ENCODE measurements at places on chromosomes 2 and 18.

GRCh38 chr2:192247456-192247855 is 52.7 kb upstream of the TMEFF2 start:
- no peak for DNase-seq

GRCh38 chr2:238997137-238997390 is 149.2 kb downstream of the TWIST2 start:
- DNase-seq, result no peak

GRCh38 chr2:40200366-40200915 is 251.4 kb downstream of the SLC8A1 start:
- DNase-seq, result no peak

DNA sequence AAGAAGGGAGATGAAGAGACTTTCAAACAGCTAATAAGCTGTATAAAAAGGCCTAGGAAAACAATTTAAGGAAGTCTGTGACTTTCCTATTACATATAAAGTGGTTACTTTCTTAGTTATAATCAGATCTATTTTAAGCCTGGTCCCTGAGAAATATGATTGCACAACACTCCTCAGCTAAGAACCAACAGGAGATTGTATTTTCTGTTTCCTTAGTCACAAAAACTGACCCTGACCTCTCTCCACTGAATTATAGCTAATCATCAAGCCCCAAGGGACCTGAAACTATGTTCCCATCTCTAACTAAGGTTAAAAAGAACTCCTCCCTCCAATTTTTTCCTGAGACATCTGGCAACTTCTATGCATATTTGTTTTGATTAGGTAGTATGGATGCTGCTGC is 106.9 kb downstream of the ROCK1 start:
- DNase-seq, result peak; percentile 92

GRCh38 chr18:24065906-24066305 is 51.4 kb downstream of the TTC39C start:
- DNase-seq, result no peak

DNA sequence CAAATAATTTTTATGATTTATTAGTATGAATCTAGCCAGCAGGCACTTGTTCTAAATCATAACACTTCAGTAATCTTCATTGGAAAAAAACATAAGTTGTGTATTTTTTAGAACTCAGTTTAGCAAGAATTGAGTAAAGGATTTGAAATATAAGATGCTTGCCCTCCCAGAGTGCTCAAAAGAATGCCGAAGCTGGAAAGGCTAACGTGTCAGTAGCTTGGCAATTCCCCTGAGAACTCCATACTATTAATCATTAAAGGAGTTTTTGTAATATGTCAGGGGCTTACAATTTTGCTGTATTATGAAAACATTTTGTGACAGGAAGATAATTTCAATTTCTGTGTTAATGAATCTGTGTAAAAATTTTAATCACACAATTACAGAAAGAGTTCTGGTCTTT is 122.7 kb downstream of the GULP1 start:
- peak; percentile 4 for DNase-seq

GRCh38 chr2:49931241-49931640 is 776.9 kb upstream of the FSHR start:
- no peak for DNase-seq

- DNase-seq, result no peak
Observed at GRCh38 chr2:169464466-169464865, 14.8 kb upstream of the BBS5 start.

- no peak for DNase-seq
Observed at GRCh38 chr2:160510617-160511016, 17.0 kb upstream of the RBMS1 start.

DNA sequence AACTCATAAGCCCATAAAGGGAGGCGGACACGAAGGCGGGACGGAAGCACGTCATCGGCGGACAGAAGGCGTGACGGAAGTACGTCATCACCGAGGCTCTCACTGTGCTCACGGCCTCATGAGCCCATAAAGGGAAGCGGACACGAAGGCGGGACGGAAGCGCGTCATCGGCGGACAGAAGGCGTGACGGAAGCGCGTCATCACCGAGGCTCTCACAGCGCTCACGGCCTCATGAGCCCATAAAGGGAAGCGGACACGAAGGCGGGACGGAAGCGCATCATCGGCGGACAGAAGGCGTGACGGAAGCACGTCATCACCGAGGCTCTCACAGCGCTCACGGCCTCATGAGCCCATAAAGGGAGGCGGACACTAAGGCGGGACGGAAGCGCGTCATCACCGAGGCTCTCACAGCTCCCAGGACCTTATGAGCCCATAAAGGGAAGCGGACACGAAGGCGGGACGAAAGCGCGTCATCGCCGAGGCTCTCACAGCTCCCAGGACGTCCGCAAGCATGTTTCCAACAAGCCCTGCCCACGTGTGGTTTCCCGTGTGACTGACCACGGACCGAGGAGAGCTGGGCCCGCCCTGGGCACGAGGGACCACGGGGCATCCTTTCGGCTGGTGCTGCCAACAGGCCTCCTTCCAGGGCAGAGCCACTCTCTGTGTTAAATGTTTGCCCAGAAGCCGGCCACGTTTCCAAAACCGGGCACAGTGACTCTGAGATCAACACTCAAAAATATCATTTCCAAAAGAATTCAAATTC is 182.7 kb upstream of the SALL3 start:
- no peak for DNase-seq

DNA sequence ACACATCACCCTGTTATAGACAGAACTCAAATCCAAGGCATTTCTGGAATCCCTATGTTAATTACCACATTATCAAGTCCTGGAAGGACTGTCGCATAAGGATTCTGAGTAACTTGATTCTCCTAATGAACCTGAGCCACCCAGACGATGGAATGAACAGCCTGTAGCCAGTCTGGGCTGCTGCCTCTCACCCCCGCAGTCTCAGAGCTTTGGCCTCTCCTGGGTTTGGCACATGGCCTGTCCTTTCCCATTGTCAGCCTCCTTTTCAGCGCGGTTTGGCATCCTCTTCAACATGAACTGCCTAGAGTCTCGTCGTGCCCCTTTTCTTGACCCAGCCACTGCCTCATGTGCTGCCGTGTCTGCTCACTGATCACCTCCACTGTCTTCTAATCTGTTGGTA is 147.6 kb downstream of the SLC8A1 start:
- DNase-seq, result no peak

DNA sequence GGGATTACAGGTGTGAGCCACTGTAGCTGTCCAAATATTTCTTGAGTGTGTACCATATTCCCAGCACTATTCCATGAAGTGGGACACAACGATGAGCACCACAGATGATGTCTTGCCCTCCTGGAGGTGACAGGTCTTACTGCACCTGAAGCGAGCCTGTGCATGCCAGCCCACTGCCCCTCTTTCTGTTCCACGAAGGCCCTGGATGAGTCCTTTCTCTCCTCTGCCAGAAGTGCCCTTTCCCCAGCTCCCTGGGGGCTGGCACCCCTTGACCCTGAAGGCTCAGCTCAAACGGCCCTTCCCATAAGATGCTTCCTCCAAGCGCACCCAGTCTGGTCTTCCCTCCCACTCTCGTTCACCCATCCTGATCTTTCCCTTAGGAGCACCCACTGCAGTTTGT is 5.5 kb downstream of the ATP6V1B1 start:
- no peak for DNase-seq

- DNase-seq, result peak; percentile 18
Observed at GRCh38 chr2:100365434-100365833, 43.1 kb upstream of the LONRF2 start.

DNA sequence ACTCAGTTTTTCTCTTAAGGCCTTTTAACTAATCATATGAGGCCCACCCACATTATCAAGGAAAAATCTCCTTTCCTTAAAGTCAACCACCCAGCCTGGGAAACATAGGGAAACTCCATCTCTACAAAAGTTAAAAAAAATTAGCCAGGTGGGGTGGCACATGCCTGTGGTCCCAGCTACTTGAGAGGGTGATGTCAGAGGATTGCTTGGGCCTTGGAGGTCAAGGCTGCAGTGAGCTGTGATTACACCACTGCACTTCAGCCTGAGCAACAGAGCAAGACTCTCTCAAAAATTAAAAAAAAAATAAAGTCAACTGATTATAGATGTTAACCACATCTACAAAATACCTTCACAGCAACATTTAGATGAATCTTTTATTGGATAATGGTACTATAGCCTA is 5.8 kb downstream of the DPYSL5 start:
- DNase-seq, result no peak

GRCh38 chr18:5628512-5629255 is 84.9 kb upstream of the EPB41L3 start:
- no peak for DNase-seq

DNA sequence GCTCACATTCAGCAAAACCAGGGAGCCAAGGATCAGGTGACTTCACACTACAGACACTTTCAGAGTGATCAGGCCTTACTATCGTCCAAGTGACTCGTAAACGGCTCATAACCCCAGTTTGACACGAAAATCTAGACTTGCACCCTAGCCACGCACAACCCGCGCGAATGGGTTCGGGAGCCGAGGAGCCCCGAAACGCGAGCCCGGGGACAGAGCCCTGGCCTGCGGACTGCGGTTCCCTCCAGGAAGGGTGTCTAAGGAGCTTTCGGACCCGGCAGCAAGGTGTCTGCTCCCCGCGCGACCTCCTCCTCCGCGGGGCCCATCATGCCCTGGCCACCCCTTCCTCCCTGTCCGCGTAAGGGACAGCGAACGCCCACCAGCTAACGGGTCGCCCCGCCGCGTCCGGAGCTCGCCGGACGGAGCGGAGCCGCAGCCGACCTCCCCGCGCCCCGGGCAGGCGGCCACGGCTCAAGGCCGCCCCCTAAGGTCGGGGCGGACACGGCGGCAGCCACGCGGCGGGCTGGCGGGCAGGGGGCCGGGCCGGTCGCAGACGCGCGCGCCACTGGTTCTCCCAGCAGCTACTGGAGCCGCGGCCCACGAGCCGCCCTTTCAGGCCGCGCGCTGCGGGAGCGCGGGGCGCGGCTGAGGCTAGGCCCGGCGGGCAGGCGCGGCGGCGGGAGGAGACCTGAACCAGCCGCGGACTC is 575 bp downstream of the ATL2 start:
- DNase-seq, result peak; percentile 35

DNA sequence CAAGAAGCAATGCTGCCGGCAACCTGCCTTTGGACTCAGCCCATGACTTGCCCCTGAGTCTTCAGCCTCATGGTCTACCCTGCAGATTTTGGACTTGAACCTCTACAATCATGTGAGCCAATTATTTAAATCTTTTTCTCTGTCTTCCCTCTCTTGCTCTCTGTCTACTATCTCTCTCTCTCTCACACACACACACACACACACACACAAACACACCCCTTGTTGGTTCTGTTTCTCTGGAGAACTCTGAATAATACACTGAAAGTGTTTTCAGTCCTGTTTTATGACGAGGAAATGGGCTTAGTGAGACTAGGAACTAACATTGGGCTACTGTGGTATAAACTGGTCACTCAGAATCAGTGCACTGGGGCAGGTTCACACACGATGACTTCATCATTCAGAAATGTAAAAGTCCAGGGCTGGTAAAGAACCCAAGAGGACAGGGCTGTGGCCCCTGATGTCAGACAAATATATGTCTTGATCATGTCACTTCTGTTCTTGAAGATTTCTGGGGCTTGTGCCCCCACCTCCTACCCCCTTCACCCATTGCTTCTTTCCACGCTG is 266.1 kb upstream of the SIX2 start:
- DNase-seq, result no peak

DNA sequence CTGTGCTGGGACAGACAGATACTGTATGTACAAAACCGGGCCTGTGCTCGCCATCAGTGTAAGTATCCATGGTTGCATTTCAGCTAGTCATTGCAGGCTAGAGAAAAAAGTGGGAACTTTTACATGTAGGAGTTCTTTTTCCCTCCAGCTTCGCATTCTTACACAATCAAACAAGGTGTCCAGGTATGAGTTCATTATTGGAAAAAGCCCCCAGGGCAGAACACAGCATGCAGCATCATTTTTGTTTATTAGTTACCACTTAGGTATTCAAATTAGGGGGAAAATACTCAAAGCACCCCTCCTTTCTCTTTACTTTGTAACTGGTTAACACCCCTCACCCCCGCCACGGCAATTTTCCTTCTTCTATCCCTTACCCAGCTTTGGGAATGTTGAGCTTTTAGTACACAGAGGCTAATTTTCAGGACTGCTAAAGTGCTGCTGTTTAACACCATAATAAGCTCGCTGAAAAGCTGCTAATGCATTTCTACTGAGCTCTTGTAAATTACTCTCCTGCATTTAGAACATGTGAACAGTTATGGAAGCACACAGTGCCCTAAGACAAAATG is 13.6 kb downstream of the UPP2 start:
- DNase-seq, result no peak

- DNase-seq, result no peak
Observed at GRCh38 chr18:35444636-35445035, 53.1 kb downstream of the INO80C start.

DNA sequence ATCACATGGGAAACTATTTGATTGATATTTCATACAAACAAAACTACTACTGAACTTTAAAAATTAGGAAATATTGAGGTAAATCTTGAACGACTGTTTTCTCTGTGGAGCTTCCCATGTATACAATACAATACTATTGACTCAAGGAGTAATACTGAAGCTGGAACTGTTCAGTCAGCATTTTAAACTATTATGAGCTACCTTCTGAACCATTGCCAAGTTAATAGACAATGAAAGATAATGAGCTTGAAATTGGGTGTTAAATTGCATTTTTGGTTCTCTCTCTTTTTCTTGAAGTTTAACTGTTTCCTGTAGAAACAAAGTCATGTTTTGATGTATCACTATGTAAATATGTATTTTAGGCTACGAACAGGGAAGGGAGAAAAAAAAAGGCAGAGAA is 569.2 kb downstream of the ZEB2 start:
- DNase-seq, result no peak
